Left renal cortex interstitium (tissue), 4 donors: ENCODE measurements at places on chromosomes 7 and 10. TPM values are rescaled to one million over a fixed set of nuclear protein-coding genes. Genes with fewer than 3 reads are reported as not detected.

DNA sequence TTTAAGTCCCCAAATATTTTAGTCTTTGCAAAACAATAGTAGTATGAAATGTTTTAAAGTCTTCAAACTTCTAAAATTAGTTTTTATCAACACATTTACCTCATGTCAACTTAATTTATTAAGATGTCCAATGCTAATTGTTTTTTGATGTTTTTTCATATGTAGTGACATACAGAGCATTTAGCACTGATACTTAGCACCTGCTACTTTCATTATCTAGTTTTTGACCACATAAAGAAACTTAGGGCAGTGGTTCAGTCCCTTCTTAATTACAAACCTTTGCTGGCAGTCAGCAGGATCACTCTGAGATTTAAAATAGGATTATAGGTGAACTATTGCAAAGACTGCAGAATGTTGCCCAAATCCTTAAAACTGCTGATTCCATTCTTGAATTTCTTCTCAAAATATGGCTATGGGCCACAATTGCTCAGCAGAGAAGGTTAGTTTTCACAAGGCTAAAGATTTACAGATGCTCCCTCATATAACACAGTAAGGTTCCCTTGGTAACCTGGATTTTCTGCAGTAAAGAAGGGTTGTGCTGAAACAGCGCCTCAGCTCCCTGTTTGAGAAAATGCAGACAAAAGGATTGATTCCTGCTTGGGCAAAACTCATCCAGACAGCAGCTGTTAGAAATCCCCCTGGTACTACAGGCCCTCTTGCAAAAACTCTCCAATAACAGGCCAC lies 3.4 kb downstream of the GPR85 start:
- DNase-seq: no peak

GRCh38 chr7:157807510-157807909 lies 470.7 kb downstream of the DNAJB6 start:
- no peak for DNase-seq

DNA sequence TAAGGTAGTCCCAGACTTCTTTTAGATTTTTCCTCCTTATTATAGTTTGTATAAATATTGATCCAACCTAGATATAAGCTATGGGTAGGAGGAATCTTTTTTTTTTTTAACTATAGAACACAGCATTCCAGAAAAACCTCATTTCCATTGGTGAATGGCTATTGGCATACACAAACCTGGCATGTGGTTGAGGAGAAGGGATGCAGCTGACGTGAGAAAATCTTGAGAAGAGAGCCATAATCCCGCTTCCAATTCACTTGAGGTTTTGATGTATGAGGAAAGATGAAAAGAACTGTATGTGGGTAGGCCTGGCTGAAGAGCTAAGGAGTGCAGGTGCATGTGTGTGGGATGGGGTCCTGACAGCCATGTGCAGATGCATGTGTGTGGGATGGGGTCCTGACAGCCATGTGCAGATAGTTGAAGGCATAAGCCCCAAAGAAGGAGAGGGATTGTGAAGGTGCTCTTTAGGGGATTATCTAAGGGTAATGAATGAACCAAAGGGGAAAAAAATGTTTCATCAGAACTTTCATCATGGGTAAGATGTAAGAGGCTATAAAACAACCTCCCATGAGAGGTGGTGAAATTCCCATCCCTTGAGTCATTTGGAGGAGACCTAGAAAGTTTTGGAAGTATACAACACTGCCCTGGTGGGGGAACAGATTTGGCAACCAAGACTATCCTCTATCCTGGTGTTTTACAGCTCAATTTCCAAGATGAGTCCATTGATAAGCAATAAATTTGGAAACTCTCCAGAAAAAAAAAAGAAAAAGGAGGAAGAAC lies 3.8 kb upstream of the PKD2L1 start:
- no peak for DNase-seq

DNA sequence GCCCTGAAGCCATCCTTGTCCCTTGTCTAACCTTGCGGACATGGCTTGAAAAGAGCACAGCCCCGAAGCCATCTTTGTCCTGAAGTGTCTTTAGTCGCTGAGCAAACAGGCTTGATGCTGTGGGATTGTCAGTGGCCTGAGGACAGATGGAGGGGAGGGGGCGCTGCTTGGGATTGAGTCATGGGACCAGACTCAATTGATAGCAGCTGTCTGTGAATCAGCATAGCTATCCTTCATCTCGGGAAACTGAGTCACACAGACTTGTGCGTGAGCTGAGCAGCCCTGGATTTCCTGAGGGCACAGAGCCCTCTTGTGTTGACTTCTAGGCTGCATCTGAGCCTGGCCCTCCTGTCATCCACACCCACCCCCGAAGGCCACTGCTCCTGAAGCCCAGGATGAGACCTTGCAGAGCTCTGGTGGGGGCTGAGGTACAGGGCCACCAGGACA lies 14.4 kb downstream of the MYO1G start:
- no peak for DNase-seq

DNA sequence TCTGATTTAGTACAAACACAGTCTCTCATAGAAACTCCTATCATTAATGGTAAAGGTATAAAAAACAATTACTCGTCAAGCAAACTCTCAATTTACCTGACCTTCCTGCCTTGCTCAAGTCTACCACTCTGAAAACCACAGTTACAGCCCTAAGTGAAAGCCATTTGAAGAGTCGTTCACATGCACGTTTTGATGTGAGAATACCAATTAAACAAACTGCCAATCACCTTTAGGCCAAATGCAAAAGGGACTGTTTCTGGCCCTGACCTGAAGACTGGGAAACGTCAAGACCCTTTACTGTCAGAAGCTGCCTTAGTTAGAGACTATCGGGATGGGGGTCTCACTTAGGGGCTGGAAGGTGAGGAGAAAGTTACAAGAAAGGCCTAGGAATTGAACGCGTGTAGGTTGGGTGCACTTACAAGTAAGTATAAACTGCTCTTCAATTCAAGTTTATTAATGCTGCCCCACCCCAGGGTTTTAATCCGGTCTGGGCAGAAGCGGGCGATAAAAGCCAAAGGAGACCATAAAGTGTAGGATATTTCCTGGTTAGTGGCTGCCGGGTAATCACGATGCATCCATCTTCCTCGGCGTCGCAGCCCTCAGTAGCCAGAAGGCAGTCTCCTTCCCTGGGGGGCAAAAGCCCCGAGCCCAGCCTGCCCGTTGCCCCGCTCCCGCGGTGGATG lies 935 bp downstream of the TM9SF3 start:
- DNase-seq: peak; percentile 21

- DNase-seq: no peak
Measured at GRCh38 chr7:21358648-21359047, 69.2 kb upstream of the SP4 start.

- no peak for DNase-seq
Measured at GRCh38 chr10:114002422-114002821, 41.2 kb upstream of the ADRB1 start.

DNA sequence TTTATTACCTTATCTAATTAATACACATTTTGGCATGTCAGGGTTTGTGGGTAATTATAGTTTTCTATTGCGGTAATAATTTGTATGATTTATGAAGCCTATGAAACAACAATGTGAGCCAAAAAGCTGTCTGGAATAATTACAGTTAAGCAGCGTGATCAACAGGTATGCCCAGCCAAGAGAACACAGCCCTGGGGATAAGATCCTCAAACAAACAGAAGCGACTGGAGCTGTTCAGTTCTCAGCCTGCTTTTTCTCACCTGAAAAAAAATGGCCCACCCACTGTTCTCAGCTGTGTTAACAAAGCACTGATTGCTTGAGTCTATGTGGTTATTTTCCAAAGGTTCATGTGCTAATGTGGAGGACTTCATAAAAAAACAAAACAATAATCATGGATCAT lies 855.8 kb downstream of the GATA3 start:
- DNase-seq: no peak

DNA sequence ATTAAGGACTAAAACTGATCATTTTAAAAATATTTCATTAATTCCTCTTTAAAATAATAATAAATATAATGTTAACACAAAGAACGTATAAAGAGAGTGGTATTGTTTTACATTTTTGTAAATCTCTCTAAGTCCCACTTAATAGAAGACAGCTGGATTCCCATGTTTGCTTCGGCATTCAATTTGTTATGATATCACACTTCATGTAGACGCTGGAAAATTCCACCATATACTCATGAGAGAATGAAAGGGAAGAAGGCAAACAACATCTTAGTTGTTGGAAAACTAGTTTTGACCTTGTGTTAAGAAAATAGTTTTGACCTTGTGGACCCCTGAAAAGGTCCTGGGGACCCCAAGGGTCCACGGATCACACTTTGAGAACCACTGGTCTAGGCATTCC lies 85.3 kb upstream of the MGMT start:
- no peak for DNase-seq

GRCh38 chr10:46106410-46107255 lies 60.6 kb upstream of the MSMB start:
- no peak for DNase-seq

DNA sequence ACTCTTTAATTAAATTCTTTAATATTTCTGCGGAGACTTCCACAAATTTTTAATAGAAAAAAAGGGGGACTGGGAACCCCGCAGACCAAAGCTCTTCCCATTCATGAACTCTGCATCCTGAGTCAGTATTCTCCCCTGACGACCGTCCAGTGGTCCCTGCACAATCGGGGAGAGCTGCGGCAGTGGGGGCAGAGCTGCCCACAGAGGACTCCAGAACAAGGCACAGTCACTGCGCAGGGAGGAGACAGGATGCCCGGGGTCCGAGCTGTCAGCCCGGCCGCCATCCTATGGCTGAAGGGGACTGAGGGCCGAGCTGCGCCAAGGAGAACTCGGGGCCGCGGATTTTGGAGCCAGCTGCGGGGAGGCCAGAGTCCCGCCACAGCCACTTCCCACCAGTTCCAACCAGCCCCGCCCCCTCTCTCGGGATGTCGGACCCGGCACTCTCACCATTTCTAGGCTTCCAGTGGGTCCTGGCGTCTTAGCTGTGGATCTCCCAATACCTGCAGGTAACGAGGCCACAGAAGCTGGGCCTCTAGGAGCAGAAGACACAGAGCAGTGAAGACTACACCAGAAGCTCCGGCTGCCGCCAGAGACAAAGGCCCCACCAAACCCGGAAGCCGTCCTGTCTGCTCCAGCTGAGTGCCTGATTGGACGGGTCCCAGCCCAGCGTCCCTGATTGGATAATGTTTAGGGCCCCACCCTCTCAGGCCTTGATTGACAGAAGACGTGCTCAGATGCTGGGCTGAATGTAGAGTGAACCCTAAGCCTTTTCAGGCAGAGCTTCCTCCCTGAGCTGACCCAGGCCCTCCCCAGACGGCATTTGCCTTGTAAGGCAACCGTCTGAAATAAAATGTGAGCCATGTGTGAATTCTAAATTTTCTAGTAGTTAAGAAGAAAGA lies at the start of gene ERV3-1:
TSS of gene ERV3-1 (minus strand) at position 594 of the 899 bp plus-strand sequence. CDS start 13,661 bp downstream, outside the sequence.
- peak; percentile 89 for DNase-seq

GRCh38 chr7:131501930-131502685 lies 54.3 kb downstream of the PODXL start:
- no peak for DNase-seq

DNA sequence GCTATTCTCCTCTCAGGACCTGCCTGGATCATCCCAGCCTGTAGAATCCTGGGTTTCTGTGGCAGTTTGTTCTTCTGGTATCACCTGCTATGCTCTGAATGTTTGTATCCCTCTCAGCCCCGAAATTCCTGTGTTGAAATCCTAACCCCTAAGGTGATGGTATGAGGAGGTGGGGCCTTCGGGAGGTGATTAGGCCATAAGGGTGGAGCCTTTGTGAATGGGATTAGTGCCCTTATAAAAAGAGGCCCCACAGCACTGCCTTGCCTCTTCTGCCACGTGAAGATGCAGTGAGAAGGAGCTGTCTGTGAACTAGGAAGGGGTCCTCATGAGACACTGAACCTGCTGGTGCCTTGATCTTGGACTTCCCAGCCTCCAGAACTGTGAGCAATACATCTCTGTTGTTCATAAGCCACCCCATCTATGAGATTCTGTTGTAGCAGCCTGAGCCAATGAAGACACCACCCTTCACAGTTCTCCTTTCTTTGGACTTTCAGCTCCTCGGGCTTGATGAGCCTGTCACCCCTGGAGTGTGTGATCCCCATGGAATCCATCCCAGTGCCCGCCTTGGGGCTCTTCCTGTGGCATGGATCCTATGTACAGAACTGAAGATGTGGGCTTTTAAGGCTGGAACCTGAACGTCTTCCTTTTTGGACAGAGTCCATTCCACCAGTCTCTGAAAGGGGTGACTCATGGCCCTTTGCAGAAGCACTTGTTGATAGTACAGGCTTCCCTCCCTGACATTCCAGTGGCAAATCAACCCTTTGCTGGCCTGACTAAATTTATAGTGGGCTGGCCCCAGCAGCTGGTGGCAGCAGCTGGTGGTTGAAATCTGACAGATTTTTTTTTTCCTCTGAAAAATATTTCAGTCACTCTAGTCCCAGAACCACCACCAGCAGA lies 138.0 kb downstream of the TACC2 start:
- DNase-seq: no peak

DNA sequence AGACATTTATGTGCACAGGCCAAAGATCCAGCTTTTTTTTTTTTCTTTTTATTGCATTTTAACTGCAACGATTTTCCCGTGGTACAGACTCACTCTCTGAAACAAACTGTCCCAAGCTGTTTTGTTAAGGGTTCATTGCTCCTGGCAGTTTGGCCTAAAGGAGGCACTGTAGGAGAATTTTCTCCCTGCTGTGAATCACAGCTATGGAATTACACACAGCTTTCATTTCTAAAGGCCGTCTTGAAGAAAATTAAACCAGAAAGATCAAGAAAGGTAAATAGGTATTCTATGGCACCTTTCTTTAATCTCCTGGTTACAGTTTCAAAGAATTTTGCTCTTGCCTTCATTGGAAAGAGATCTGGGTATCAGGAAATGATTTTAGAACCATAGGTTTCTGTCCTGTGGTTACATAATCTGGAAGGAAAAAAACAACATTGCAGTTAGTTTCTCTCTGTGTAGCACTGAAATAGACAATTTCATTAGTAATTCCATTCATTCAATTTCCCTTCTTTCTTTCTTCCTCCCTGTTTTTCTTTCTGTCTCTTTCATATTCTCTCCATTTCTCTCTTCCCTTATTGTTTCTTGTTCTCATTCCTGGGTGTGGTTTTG lies 51.2 kb downstream of the PDK4 start:
- no peak for DNase-seq

DNA sequence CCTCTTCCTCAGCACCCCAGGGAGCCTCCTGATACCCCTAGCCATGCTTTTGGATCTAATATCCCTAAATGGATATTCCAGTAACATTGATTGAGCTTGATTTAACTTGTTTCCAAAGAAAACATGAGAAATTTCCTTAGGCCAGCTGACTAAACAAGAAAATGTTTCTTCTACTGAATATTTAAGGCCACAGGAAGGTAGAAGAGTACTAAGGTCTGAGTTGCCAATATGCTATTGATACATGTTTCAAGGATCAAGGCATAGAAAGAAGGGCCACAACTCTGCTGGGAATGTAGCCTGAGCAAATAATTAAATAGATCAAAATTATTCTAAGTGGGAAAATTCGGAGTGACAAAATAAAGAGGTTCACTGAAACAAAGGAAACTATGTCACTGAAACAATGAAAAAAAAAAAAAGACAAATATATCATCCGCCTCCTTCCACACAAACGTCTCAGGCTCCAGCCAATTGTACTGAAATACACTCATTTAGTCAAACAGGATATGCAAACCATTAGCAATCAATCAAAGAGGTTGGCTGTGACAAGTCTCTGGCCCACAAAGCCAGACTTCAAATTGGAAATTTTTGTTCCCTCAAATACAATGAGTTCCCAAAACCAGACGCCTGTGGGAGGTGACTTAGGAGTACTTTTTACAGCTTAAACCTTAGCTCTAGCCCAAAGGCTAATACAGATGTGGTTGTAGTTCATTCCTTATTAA lies 396.2 kb downstream of the HTR7 start:
- DNase-seq: no peak

GRCh38 chr10:29249018-29249417 lies 39.9 kb upstream of the LYZL1 start:
- DNase-seq: no peak

The PIP4K2A gene
- polyA plus RNA-seq: 25.4 TPM

The GIMAP5 gene
- polyA plus RNA-seq: 3.2 TPM

The KCTD7 gene
- 23.7 TPM for polyA plus RNA-seq

The ADAMTS14 gene
- polyA plus RNA-seq: 1.5 TPM

The VIPR2 gene
- polyA plus RNA-seq: 3.7 TPM

The WAC gene
- 158 TPM for polyA plus RNA-seq
